ENCODE measurements at places on chromosomes 4 and X.

DNA sequence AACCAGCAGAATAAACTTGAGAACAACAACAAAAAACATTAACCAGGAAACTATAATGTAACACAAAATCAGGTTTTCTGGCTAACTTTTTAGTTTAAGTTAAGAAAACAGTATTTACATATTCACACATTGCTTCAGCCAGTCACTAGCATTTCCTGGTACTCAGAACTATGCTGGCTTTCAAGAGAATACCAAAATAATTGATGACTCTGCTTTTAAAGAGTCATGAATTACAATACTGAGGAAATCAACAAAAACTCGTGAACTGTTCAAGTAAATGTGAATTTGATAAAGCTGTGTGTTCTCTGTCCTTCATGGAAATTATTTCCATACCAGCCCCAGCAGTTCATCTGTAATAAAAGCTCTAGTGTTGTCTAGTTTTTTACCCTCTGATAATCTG is 27.4 kb downstream of the PRSS12 start:
- no peak for DNase-seq

GRCh38 chr4:75412746-75413145 is 101.5 kb downstream of the RCHY1 start:
- DNase-seq, result no peak

- no peak for DNase-seq
Measured at GRCh38 chr4:145302725-145303124, 122.3 kb upstream of the OTUD4 start.

DNA sequence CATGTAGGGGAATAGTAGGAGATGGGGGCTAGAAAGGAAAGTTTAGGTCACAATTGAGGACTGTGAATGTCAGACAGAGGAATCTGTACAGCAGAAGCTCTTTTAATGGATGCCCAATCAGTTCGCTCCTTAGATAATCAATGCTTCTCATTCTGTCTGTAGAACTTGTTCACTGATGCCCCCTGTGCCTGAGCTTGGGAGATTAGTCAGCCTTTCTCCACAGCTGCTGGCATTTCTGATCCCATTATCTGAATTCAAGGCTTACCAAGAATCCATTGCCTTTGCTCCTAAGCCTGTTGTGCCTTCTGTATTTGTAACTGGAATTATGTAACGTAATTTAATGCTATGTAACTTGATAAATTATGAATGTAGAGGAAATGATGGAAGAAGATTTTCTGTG is 53.2 kb upstream of the BBS12 start:
- no peak for DNase-seq

GRCh38 chrX:1451661-1452515 is 821 bp downstream of the ASMTL start:
- DNase-seq, result no peak

- DNase-seq, result no peak
Measured at GRCh38 chr4:158809611-158810486, 41.0 kb downstream of the FNIP2 start.

- DNase-seq, result no peak
Measured at GRCh38 chr4:74327762-74328161, 19.5 kb downstream of the EPGN start.

- DNase-seq, result no peak
Measured at GRCh38 chrX:23937100-23937499, 29.3 kb downstream of the CXorf58 start.

DNA sequence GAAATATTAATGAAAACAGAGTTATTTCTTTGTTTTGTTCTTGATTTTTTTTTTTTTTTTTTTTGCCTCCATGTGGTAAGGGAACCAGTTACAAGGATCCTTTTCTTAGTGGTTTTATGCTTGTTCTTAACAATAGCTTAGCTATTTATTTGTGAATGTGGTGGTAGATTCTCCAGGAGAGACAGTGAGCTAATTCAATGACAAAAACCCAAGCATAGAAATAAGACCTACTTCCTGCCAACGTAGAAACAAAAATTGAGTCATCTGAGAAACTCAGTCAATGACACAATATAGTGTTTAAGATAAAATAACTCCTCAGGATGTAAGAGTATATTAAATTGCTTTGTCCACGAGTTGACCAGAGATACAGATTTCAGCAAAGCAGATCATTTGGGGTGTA is 863.8 kb upstream of the PABPC4L start:
- DNase-seq, result no peak

DNA sequence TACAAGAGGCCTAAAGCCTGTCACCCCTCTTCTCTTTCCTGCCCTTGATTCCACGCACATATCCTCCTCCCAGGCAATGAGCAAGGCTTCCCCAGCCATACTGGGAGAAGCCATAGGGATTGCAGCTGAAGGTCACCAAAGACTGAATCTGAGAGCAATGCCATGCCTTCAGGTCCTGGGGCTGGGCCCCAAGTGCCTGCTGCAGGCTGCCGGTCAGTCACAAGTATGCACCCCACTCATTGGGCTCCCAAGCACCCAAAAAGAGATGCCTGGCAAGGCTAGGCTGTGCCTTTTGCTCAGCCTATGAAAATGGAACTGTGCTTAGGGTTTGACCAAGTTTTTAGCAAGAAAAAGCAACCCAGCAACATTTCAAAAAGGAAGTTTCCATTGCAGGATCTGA is 210.6 kb upstream of the MAMLD1 start:
- DNase-seq, result no peak

- DNase-seq, result no peak
Measured at GRCh38 chr4:41485041-41485440, 52.9 kb upstream of the LIMCH1 start.
